HFFc6 (cell line): ENCODE measurements at places on chromosomes 11 and 22. TPM values are rescaled to one million over a fixed set of nuclear protein-coding genes. Genes with fewer than 3 reads are reported as not detected.

DNA sequence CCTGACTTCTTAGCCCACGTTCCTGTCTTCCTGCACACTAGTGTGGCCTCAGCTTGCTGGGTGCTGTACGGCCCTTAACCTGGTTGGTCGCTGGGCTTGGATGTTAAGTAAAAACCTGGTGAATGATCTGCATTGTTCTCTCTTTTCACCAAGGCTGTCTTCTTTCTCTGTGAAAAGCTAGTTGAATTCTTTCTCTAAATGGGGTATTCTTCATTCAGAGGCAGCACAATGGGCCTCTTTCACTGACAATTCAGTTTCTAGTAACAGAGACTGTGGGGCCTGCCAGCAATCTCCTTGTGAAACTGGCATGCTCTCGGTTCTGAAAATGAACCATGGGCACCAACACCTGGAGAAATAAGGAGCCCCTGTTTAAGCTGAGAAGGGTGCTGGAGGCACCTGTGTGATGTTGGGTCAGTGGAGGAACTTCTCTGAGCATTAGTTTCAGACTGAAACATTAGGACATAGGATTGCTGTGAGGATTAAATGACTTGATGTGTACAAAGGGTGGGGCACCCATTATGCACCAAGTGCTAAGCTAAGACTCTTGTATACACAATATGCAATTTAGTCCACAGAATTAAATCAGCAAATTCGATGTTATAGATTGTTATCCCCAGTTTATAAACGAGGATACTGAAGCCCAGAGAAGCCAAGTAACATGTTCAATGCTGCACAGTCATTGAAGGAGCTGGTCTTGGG, 33.1 kb upstream of the ELF5 start:
- DNase-seq = no peak
- H3K4me3 ChIP-seq = no peak overlapping the region
- no peak overlapping the region for H3K27ac ChIP-seq

DNA sequence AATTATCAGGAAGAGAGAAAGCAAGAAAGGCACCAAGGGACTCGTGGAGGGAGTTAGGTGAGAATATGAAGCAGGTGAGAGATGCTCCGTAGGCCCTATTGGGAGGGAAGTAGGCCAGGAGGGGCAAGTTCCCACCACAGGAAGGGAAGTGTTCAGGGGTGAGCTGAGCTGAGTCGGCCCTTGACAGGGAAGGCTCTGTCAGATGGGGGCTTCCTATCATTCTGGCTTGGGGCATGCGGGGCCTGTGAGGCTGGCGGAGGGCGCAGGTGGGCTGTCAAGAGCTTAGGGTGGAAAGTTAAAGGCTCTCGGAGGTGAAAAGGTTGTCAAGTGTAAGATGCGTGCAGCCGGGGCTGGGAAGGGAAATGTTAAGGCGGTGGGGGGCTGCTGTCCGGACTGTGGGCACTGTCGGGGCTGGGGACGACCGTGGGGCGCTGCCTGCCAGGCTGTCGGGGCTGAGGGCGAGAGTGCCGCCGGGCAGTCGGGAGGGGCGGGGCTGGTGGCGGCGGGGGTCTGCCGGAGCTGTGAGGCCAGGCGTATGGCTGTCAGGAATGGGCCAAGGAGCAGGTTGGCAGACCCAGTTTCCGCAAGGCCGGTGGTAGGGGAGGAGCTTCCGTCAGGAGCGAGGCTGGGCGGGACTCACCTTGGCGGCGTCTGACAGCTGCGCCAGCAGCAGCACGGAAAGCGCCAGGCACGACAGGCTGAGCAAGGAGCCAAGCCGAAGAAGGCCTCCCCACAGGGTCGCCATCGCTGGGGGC, 496 bp downstream of the TMEM9B start:
- H3K27ac ChIP-seq = peak overlapping the region; percentile 92
- H3K4me3 ChIP-seq = peak overlapping the region; percentile 99
- peaks cover 3% of the 10 kb centered on the region; the same call in 1 of the 2 replicates for H3K27me3 ChIP-seq
- H3K36me3 ChIP-seq = 0 out of 2 replicates have a peak, but pooled peaks cover 6% of the 10 kb centered on the region
- H3K4me1 ChIP-seq = peaks cover 45% of the 10 kb centered on the region

- no peak overlapping the region for H3K27ac ChIP-seq
- H3K4me3 ChIP-seq = no peak overlapping the region
- DNase-seq = no peak
- H3K27me3 ChIP-seq = peaks cover 43% of the 10 kb centered on the region
- no peaks in the 10 kb centered on the region for H3K36me3 ChIP-seq
- peaks cover 11% of the 10 kb centered on the region for H3K4me1 ChIP-seq
Measured at GRCh38 chr22:19635644-19636043, 78.7 kb upstream of the SEPTIN5 start.

SUSD2 gene
- 0.16 and 0.23 TPM in 2 replicates for total RNA-seq

DNA sequence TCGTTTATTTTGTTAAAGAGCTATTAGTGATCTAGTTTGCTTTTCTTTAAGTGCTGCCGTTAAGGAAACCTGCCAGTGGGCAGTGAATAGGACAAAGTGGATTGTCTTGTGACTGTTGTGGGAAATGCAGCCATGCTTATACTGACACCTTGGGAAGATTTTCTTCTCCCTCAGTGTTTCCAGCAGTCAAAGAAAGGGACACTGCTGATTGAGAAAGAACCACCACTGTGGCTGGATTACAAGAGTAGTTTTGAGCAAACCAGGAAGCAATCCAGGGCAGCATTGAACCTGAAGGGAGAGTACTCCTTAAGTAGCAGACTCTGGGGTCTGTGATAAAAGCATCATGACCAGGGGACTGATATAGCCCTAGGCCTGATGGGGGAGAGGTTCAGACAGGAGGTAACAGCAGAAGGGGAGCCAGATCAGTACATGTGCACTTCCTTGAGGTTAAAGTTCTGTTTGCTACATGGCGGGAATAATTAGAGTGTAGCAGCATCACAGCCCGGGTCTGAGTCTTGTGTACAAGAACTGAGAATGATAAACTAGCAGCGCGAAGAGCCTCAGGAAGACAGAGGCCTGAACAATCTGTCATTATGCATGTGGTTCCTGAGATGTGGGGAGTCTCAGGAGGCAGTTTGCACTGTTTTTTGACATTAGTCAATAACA, 167.8 kb downstream of the C11orf91 start:
- no peak for DNase-seq
- peaks cover 77% of the 10 kb centered on the region for H3K4me1 ChIP-seq
- H3K27ac ChIP-seq = peak overlapping the region; percentile 82
- peaks cover 11% of the 10 kb centered on the region for H3K36me3 ChIP-seq
- no peaks in the 10 kb centered on the region; the same call in 1 of the 2 replicates for H3K27me3 ChIP-seq

CBLIF gene
- not detected in 3 replicates for total RNA-seq

DNA sequence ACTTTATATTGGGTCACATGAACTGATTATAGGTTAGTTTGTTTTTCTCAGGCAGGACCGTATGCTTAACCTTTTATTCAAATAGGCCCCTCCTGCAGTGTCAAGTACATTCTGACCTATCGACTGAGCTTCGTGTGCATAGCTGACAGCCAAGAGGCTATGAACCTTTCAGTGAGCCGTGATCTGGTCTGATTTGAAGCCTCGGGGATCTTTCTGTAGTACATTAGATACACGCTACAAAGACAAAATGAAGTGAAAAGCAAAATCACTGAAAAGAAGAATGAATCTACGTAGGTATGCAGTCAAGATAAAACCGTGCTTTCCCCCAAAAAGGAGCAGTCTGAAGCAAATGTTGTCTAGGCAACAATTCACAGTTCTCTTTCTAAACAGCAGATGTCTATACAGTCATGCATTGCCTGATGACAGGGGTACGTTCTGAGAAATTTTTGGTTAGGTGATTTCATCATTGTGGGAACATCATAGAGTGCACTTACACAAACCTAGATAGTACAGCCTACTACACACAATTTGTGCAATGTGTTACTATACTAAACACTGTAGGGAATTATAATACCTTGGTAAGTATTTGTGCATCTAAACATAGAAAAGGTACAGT, 18.1 kb downstream of the JHY start:
- peaks cover 30% of the 10 kb centered on the region for H3K4me1 ChIP-seq
- H3K27ac ChIP-seq = peak overlapping the region; percentile 49
- no peak for DNase-seq

OR8G5 gene
- not detected in 3 replicates for total RNA-seq

OR2D2 gene
- total RNA-seq = not detected in 2 replicates

DNA sequence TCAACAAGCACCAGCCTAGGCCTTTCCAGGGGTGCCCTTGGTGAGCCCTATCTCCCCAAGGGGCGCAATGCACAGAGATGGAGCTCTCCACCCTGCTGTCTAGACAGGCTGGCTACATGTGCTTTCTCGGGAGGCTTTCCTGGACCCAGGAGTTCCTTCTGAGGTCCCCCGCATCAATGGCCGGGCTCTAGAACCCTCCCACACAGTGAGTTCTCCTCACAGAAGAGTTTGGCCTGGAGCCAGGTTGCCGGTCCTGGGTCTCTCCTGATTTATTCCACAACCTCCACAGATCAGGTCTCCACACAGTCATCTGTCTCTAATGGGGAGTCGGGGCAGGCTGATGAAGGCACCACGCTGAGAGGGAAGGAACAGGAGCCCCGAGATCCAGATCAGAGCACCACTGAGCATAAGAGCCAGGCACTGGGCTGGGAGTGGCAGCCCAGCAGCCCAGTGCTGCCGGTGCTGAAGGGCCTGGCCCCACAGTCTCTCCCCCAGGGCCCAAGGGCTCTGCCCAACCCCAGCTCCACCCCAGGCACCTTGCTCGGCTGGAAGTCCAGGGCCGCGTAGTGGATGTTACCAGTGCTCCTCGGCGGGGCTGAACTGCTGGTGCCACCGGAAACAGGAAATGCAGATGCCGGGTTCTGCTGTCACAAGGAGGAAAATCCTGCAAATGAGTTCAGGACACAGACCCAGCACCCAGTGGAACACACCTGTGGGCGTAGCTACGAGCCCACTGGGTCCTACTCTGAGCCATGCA, 44.7 kb downstream of the GAB4 start:
- H3K27ac ChIP-seq = no peak overlapping the region
- H3K27me3 ChIP-seq = peaks cover 3% of the 10 kb centered on the region
- DNase-seq = no peak
- no peaks in the 10 kb centered on the region for H3K4me1 ChIP-seq
- H3K4me3 ChIP-seq = no peak overlapping the region

DNA sequence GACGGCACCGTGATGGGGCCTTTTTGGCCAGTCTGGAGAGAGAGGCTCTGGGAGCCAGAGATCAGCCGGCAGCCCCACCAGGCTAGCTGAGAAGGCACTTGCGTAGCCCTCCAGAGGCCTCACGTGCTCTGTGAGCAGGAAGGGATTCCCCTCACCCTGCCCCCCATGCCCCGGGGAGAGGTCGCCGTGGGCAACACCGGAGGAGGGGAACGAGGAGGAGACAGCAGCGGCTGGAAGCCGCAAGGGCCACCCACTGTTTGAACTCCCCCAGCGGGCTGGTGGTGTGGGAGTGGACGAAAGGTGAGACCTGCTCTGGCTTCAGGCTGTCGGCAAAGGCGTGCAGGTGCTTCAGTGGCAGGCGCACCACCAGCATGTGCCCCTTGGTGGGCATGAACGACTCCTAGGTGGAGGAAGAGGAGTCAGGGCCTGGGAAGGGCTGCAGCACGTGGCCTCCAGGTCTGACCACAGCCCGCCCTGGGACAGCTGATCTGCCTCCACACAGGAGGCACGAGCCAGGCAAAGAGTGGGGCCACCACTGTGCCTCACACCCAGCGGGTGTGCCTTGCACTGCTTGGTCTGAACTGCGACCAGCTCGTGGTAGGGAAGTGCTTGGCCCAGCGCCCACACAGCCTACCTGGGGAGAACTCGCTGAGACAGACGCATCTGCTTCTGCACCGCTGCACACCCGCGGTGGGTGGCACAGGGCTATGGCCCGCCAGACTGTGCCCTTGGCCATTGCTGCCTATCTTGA, 99.9 kb downstream of the MED15 start:
- no peak overlapping the region for H3K27ac ChIP-seq
- no peaks in the 10 kb centered on the region for H3K36me3 ChIP-seq
- H3K4me1 ChIP-seq = no peaks in the 10 kb centered on the region
- DNase-seq = no peak
- H3K4me3 ChIP-seq = no peak overlapping the region

MMP3 gene
- 42.7 to 126 TPM (median 69.1 TPM) in 3 replicates for total RNA-seq

DNA sequence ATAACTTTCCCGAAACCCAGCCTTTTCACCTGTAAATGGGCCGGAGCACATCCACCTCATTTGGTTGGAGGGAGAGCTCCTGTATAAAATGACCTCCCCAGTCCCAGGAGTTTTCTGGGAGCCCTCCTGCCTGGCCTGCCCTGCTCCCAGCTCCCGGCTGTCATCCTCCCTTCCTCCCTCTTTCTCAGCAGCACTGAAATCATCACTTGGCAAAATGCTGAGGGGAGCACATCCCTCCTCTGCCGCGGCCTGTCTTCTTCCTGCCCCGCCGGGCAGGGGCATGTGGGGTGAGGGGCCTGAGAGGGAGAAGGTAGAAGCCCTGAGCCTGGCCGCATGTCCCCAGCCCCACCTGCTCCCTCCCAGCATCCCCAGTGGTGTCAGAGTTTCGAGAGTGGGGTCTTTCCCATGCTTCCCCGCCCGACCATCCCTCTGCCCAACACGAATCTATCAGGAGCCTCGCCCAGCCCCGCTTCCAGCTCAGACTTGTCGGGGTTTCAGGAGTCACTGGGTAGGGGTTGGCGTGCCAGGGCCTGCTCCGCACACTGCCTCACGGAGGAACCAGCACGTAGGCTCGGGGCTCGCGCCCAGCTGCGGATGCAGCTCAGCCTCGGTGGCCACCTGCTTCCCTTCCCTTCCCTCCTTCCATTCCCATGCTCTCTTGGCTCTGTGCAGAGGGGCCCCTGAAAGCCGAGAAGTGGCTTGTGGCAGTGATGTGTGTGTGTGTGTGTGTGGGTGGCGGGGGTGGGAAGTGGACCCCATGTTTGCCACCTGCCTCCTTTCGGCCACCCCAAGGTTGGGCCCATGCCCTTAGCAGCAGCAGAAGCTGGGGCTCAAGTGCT, 37.1 kb downstream of the NECTIN1 start:
- no peaks in the 10 kb centered on the region for H3K36me3 ChIP-seq
- peaks cover 7% of the 10 kb centered on the region for H3K27me3 ChIP-seq
- H3K4me1 ChIP-seq = peaks cover 10% of the 10 kb centered on the region; the same call in 1 of the 2 replicates

DNA sequence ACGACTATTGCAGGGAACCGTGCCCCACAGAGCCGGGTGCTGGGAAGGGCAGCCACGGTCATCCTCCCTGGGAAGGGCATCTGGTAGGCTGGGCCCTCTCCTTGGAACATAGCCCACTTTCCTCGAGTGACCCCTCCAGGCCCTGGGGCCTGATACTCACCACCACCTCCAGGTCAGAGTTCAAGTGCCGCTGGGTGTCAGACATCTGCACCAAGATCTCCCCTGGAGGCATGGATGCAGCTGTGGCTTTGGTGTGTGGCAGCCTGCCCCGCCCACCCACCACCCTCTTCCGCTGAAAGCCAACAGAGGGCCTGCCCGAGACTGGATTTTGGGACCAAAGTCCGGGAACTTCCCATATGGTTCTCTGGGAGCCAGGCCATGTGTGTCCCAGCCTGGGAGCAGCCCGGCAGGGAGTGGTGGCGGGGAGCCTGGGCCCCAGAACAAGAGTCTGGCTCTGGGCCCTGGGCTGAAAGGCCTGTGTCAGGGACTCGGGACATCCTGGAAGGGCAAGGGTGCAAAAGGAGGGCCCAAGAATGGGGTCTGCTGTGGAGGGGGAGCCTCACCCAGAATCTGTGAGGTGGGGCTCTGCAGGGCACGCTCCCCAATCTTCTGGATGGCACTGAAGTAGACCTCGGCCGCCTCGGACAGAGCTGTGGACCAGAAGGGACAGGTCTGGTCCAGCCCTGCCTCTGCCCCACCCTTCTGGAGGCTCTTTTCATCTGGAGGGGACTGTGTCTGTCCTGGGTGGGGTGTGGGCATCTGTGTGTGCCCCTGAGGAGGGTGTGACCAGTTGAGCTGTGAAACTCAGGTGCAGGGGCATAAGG, 2.6 kb downstream of the BAIAP2L2 start:
- 0 out of 2 replicates have a peak, but pooled peaks cover 8% of the 10 kb centered on the region for H3K4me1 ChIP-seq
- no peak for DNase-seq
- H3K27ac ChIP-seq = no peak overlapping the region
- no peaks in the 10 kb centered on the region for H3K36me3 ChIP-seq

GRCh38 chr22:36279219-36279666, 26.3 kb downstream of the APOL1 start:
- peaks cover 27% of the 10 kb centered on the region for H3K36me3 ChIP-seq
- H3K4me3 ChIP-seq = no peak overlapping the region; the same call in 1 of the 2 replicates
- peak overlapping the region; percentile 56 for H3K27ac ChIP-seq
- no peak for DNase-seq
- peaks cover 60% of the 10 kb centered on the region for H3K27me3 ChIP-seq
